CD4-positive, alpha-beta T cell treated with Interleukin-15 for 4 hours (primary cell): ENCODE measurements at places on chromosomes 6 and 20.

GRCh38 chr6:86192123-86192522 is 549.4 kb upstream of the SYNCRIP start:
- DNase-seq = no peak

DNA sequence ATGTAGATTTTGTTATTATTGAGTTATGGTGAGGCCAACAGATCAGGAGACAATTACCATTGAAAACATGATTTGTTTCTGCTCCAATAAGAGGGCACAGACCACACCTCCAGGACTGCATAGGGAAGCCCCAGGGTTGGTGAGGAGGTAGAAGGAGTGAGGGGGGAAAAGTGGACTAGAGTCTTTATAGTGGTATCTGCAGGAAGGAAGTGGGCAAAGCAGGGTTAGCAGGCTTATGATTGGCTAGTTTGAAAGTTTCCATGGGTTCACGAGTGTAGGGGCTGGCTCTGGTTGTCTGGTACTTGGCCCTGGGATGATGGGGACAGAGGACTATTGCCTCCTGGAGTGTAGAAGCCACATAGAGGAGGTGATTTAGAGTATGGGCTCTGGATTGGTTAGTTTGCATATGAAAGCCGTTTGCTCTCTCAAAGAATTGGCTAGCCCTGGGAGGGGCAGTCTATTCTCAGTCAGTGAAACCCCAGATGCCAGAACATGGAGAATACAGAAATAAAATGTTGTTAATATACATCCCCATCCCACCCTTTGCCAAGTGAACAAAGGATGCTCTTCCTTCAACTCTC is 156.6 kb downstream of the KLHL32 start:
- DNase-seq = no peak

- no peak for DNase-seq
These were observed 4.0 kb downstream of the ZBTB2 start for GRCh38 chr6:151387175-151387970.

DNA sequence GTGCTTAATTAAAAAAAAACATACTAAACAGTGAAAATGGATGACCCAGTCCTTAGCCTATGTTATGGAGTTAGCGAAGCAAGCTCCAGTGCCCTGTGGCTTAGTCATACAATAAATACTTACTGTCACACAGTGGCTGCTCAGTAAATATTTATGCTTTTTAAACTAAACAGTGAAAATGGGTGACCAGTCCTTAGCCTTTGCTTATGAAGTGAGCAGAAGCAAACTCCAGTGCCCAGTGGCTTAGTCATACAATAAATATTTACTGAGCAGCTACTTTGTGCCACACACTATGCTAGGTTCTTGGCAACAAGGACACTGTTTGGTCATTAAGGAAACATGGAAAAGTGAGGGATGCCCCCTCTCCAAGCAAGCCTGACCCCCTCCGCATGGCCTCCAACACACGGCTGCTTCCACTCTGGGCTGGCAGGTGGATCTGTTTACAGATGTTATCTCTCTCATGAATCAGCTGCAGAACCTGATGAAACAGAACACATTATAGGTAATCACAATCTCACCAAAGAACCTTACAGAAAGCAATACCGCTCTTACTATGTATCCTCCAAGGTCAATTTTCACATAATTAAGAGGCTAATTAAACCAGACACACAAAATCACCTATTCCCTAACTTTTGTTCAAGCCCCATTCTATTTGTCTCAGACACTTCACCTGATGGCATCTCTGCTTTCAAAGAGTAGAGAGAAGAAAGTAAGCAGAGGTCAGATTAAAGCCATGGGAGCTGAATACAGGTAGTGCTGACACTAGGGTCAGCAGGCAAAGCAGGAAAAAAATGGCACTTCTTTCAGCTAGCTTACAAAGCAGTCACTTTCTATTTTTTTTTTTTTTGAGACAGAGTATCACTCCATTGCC is 27.3 kb downstream of the CDK5RAP1 start:
- DNase-seq = no peak

DNA sequence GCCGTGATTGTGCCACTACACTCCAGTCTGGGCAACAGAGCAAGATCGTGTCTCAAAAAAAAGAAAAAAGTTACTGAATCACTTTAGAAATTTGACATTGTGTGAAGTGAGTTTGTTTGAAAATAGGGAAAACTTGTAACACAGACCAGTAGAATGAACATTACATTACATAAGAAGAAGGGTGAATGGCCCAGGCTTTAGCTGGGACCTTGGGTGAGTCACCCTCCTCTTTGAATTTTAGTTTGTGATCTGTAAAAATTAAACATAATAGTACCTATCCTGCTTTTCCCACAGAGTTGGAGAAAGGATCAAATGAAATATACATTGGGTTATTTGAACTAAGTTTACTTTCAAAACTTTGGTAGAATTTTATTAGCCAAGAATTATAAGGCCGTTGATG is 56.3 kb downstream of the KCNS1 start:
- DNase-seq = no peak

GRCh38 chr6:21496706-21497105 is 96.8 kb upstream of the SOX4 start:
- no peak for DNase-seq

GRCh38 chr6:30163090-30163917 is at the start of gene TRIM15:
Gene TRIM15 (plus strand): TSS chr6:30163546. CDS start chr6:30163685, 139 bp downstream.
- peak; percentile 7 for DNase-seq

GRCh38 chr6:88565409-88565811 is 398.0 kb downstream of the RNGTT start:
- DNase-seq = no peak

DNA sequence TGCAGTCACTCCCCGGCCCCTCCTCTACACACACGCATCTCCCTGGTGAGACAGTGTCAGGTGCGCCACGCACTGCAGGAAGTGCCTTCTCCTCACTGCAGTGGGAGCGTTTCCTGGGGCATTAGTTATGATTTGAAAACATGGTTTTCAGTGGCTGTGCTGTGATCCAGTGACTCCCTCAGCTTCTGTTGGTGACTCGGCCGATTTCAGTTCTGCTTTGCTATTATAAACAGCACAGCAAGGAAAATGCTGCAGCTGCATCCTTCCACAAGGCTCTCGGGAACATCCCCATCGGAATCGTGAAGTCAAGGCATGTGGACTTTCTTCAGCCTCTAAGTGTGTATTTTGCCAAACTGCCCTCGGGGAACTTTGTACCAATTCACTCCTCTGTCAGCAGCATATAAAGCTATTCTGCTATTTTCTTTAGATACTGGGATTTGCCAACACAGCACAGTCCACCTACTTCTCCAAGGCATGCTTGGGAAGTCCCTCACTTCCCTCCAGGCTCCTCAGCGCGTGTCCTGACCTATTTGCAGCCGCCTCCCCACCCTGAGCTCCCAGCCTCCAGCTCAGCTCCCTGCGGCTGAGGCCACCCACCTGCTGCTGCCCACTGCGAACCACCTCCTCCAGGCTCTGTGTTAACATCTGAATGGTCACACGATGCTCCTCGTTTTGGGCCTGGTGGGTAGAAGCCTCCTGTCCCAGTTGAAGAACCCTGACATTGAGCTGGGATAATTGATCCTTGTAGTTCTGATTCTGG is 54.5 kb downstream of the GINS1 start:
- no peak for DNase-seq

- no peak for DNase-seq
These were observed 362.2 kb upstream of the BTBD3 start for GRCh38 chr20:11555510-11555909.

DNA sequence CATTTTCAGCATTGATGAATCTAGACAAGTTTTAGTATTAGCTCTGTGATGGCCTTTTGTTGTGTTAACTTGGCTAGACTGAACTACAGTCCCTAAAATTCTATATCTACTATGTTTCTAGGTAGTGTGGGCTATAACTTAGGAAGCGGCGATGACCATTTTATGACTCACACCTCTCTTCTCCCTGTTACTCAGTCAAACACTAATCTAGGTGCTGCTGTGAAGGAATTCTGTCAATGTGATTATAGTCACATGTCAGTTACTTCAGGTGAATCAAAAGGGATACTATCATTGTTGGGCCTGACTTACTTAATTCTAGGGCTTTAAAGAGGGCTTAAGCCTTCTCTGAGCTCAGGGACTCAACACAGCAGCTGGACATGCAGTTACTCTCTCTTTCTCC is 691.5 kb upstream of the MAP3K7 start:
- DNase-seq = no peak

DNA sequence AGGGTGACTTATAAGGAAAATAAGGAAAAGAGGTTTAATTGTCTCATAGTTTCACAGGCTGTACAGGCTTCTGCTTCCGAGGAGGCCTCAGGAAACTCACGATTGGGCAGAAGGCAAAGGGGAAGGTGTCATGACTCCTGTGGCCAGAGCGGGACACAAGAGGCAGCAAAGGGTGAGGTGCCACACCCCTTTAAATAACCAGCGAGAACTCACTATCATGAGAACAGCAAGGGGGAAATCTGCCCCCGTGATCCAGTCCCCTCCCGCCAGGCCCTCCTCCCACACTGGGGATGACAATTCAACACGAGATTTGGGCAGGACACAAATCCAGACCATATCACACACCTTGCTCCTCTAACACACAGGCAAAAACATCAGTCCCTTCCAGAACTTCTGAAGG is 254.0 kb downstream of the DLL1 start:
- no peak for DNase-seq

DNA sequence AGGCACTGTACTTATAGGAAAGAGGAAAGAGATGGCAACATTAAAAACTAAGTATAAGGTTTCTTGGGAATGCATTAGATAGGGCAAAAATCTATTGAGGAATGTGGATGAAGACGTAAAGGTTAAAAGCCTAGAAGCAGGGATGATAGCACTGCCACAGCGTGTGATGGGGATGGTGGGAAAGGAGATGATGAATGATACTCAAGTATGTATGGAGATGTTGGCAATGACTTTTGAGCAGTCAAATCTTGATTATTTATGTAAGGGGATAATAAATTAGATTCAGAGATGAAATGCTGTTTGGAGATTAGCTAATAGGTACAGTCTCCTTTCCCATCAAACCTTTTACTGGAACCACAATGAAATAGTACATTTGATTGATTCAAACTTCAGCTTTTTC is 432.8 kb downstream of the GRIK2 start:
- no peak for DNase-seq

- no peak for DNase-seq
These were observed 17.0 kb downstream of the TGM6 start for GRCh38 chr20:2397595-2398145.

DNA sequence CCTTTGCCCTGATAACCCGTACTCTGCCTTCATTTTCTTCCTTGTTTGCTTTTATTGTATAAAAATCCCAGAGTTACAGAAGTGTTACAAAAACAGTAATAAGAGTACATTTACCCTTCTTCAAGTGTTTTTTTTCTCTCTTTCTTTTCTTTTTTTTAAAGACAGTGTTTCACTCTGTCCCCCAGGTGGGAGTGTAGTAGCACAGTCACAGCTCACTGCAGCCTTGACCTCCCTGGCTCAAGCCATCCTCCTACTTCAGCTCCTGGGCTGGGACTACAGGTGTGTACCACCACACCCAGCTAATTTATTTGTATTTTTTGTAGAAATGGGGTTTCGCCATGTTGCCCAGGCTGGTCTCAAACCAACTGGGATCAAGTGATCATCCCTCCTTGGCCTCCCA is 402.7 kb downstream of the CDKAL1 start:
- DNase-seq = no peak

DNA sequence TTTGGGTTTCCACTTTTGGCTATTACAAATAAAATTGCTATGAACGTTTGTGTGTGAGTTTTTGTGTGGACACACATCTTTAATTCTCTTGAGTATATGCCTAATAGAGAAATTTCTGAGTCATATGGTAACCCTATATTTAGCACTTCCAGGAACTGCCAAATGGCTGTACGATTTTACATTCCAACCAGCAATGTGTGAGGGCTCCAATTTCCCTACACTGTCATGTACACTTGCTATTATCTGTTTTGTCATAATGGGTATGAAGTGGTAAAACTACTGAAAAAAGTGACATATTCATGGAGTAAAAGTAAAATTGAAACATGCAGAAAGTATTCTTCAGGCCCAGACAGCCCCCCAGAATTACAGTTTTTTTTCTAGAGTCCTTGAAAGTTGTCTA is 59.6 kb upstream of the ESR1 start:
- DNase-seq = no peak

DNA sequence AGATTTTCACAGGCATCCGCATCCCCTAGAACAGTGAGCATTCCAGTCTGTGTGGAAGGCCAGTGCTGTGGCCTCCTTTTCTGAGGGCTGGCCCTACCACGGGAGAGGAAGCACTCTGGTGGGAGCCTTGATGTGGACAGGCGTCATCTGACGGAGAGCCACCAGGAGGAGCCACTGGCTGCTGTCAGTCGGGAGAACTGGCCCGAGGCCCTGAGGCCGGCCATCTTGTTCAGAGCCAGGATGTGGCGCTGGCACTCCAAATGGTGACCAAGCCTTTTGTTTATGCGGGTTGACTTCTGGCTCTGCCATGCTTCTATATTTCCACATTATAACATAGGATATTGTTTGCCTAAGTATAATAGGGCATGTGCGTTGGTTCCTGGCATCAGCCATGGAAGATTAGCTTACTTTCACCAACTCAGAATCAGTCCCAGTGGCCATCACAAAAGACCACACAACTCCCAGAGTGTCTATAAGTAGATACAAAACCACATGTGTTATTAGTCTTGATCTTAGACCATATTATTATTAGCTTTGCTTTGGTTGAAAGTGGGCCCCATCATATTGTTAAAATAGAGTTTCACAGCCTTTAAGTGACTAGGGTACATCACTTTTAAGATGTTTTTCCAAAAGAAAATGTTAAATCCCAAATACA is 273.9 kb upstream of the TAB2 start:
- DNase-seq = no peak

DNA sequence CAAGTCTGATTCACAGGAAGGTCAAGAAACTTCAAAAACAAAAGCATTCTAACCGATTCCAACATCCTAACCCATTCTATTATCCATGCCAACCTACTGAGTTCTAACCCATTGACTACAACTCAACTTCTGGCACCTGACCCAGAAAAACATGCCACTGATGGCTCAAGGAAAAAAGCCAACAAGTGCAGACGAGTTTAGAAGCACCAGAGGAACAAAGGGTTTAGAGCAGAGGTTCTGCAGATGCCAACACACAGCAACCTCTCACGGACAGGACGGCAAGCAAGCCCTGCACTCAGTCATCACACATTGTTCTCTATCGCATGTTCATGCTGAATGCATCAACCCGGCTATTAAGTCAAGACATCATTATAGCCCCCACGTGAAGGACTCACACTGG is 25.2 kb upstream of the MC3R start:
- no peak for DNase-seq

- no peak for DNase-seq
These were observed 153.4 kb downstream of the PHACTR1 start for GRCh38 chr6:12869816-12870432.
